ENCODE measurements at places on chromosomes 16 and 17.

GRCh38 chr17:7703584-7704479 is 1.2 kb upstream of the EFNB3 start:
- DNase-seq, result no peak

- DNase-seq, result no peak
These were observed 13.1 kb downstream of the SLC38A8 start for GRCh38 chr16:84029297-84030047.

- no peak for DNase-seq
These were observed 123.0 kb upstream of the ASIC2 start for GRCh38 chr17:33416131-33416530.

GRCh38 chr16:6047325-6047724 is 949.7 kb upstream of the EEF2KMT start:
- DNase-seq, result no peak

DNA sequence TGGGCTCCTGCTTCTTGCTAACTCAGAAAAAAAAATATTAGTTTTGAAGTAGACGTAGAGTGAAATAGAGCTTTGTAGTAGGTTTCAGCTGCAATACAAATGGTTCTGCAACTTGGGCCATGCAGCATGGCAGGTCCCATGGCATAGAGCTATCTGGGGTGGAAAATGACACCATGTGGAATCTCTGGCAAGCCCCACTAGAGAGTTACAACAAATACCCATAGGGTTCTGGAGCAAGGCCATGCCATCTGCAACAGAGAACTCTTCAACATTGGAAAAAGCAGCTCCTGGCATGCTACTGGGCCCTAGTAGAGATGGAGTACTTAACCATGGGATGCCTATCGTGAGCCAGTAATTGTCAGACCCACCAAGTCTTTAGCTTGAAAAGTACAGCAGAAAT is 25.3 kb upstream of the RBBP6 start:
- no peak for DNase-seq

Data from NCI-H1694 treated with DMSO at 0.1 percent for 48 hours (cell line).